ENCODE measurements at places on chromosomes 12 and 14.

- DNase-seq = no peak
These were observed 6.2 kb upstream of the SLC7A7 start for GRCh38 chr14:22821193-22822015.

GRCh38 chr12:108665608-108666202 lies 32.0 kb upstream of the SELPLG start:
- no peak for DNase-seq

DNA sequence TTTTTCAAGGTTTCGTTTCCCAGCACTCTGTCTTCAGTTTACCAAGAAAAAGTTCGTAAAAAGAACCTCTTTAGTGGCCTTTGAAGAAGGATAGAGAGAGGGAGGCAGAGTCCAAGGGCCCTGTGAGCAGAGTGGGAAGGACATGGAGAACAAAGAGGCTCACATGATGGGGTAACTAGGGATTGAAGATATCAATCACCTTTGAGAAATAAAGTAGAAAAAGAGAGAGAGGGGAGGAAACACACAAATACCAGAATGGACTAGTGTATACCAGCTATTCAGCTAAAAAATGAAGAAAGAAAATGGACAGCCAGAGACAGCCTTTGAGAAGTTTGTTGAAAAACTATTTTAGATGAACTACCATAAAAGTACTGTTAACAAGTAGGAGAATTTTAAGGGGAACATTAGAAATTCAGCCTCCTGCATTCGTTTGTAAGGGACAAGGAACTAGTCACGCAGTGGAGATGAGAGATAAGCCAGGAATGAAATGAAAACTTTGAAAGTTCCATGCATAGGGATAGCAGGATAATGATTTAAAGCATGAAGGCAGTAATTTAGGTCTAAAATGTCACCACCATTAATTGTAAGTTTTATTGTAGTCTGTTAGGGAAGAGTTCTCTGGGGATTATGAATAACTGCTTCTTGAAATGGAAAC lies 82.1 kb downstream of the SPTSSA start:
- no peak for DNase-seq

DNA sequence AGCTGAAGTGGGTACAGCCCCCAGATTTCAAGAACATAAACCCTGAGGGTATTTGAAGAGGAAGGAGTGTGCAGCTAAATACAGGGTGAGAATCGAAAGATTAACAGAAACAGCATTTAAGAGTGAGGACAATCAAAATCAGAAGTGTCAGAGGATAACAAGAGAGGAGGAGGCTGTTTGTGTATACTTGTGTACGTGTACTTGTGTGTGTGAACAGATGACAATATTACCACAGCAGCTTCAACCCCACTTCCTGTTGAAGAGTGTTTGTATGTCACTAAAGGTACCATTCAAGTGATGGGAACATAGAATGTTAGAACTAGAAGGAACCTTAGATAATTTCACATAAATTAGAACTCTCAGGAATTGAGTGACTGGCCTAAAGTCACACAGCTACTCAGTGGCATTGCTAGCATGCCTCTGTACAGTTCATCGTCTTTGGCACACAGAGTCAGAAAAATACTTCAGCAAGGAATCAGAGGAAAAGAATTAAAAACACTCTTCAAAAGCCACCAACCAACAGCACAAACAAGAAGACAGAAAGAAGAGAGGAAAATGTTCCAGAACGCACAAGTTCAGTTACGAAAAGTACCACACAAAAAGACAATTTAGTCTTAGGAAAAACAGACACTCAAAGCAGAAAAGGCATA lies 164.3 kb upstream of the BCL2L14 start:
- DNase-seq = peak; percentile 69

DNA sequence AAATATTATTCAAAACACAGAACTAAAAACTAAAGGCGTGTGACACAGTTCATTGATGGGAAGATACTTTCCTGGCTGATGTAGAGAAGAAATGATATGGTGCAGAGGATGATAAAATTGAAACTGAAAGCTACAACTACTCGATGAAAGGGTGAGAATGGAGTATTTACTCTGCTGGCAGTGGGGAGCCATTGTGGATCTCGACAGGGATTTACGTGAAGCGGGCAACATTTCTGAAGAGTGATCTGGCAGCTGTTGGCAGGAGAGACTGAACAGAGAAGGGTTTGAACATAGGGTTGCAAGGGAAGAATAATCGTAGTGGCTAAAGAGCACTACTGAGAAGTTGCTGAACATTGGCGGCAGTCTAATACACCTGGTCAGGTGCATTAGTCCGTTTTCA lies 464.9 kb downstream of the PDZRN4 start:
- no peak for DNase-seq

DNA sequence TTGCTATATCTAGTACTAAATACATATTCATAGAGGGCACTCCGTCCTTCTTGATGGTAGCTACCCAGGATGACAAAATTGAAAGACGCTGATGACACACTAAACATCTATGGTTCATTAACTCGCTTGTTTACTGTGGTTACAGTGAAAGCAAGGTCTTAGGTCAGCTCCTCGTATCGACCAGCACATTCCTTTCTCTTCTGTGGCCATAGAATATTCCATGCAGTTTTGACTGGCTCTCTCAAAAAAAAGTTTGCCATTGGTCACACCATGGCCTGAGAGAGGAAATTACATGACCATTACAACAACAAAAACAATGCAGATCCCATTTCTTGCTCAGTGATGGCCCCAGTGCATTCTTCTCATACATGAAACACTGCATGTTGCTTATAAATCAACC lies 411.4 kb upstream of the SOX5 start:
- DNase-seq = no peak
